Esophagus squamous epithelium (tissue), 5 donors: ENCODE measurements at places on chromosomes 11 and 22. TPM values are rescaled to one million over a fixed set of nuclear protein-coding genes. Genes with fewer than 3 reads are reported as not detected.

DNA sequence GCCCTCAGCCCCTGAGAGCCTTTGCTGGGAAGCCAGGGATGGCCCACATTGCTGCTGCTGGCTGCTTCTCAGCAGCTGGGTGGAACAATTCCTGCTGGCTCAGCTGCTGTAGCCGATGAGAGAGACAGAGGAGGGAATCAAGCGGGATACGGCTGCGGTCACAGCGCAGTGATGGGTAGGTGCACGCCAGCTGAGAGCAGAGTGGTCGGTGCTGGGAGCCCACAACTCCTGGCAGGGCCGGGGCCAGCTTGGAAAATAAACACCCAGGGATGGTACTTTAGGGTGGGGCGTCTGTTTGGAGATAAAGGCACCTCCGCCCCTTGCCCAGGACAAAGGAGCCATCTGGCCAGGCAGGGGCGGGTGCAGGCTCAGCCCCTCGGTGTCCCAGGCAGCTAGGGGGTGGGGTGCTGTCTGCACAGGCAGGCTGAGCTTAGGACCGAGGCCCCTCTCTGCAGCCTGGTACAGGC lies 480.5 kb downstream of the MIAT start:
- no peak for DNase-seq

DNA sequence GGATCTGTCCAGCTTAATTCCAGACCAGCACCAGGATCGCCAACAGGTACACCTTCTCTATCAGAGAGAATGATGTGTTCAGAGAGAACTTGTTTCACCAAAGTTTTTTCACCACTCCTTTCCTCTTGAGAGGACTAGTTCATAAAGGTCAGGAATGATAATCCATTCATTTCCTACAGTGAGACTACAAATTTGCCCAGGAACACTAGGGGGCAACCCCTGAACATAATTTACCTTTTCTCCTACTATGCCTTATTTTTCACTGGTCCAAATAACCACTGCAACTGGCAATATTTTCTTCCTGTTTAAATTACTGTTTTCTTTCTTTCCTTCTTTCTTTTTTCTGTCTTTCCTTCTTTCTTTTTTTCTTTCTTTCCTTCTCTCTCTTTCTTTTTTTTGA lies 22.5 kb downstream of the CAVIN3 start:
- DNase-seq, result no peak

LDHAL6A gene
- total RNA-seq, result not detected

SHANK2 gene
- 2.5 TPM for total RNA-seq

GRCh38 chr11:75513250-75513649 lies 12.5 kb downstream of the GDPD5 start:
- no peak for DNase-seq

- DNase-seq, result no peak
These were observed 110.0 kb downstream of the KIAA1671 start for GRCh38 chr22:25062386-25063085.

DNA sequence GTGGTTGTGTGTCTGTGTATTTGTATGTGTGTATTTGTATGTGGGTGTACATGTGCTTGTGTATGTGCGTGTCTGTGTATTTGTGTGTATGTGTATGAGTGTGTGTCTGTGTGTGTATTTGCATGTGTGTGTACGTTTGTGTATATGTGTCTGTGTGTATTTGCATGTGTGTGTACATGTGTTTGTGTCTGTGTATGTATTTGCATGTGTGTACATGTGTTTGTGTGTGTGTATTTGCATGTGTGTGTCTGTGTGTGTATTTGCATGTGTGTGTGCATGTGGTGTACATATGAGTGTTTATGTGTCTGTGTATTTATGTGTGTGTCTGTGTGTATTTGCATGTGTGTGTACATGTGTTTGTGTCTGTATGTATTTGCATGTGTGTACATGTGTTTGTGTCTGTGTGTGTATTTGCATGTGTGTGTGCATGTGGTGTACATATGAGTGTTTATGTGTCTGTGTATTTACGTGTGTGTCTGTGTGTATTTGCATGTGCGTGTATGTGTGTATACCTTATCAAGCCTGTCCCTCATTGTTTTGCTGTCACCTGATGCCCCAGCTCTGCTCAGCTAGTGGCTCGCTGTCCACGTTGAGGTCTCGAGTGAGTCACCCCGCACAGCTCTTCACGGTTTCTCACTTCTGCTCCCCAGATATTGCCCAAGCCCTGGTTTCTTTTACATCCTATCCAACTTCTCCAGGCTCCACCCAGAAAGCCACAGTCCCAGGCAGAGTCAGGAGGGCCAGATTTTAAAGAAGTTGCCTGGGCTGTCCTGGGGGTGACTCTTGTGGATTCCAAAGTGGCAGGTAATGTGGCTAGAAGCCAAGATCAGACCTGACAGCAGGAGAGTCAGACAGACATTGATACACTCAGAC lies 15.2 kb downstream of the MB start:
- DNase-seq, result no peak

ARHGAP20 gene
- 3.3 TPM for total RNA-seq

- no peak for DNase-seq
These were observed 37.5 kb downstream of the C11orf91 start for GRCh38 chr11:33663121-33663520.

CARNS1 gene
- total RNA-seq, result 0.09 TPM

DNA sequence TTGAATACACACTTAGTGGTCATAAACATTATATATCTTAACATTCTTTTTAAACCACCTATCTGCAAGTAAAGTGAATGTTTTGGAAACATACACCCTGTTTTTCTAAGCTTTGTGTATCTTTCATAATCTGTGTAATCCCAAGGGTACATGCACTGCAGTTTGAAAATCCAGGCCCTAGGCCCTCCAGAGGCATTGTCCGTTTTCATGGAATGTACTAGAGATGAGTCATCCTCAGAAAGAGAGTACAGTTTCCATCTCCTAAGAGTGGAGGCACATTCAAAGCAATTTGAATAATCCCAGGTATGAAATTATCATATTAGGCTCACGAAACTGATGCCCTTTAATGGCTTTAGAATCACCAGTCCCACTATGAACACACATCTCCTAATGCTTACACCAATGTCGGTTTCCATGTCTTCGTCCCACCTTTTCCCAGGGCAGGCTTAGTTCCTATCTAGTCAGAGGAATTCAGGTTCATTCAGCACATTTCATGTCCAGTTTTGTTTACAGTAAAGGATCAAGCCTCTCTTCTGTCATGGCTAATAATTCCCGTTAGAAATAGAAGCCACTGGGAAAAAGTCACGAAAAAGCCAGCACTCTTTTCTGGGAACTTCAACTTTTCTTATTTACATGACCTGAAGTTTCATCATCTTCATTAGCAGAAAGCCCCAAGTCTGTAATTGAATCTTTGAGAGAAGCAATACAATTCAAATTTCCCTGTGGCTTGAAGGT lies 39.5 kb upstream of the CD44 start:
- DNase-seq, result no peak
